NCI-H774 (cell line): ENCODE measurements at places on chromosomes 11 and 22.
A peak's percentile ranks its signal among the peaks of the same experiment; 100 is the strongest.

- DNase-seq = no peak
These were observed 80.1 kb downstream of the CDKN1C start for GRCh38 chr11:2805388-2806056.

GRCh38 chr11:72762641-72763304 lies 10.6 kb upstream of the ARAP1 start:
- DNase-seq = no peak

GRCh38 chr22:28581016-28581415 lies 98.6 kb downstream of the TTC28 start:
- no peak for DNase-seq

- no peak for DNase-seq
These were observed 18.4 kb downstream of the ZMAT5 start for GRCh38 chr22:29748248-29748893.

- no peak for DNase-seq
These were observed 14.7 kb downstream of the ABTB2 start for GRCh38 chr11:34343153-34343552.

- no peak for DNase-seq
These were observed 1.2 kb upstream of the FAR1 start for GRCh38 chr11:13667245-13667644.

DNA sequence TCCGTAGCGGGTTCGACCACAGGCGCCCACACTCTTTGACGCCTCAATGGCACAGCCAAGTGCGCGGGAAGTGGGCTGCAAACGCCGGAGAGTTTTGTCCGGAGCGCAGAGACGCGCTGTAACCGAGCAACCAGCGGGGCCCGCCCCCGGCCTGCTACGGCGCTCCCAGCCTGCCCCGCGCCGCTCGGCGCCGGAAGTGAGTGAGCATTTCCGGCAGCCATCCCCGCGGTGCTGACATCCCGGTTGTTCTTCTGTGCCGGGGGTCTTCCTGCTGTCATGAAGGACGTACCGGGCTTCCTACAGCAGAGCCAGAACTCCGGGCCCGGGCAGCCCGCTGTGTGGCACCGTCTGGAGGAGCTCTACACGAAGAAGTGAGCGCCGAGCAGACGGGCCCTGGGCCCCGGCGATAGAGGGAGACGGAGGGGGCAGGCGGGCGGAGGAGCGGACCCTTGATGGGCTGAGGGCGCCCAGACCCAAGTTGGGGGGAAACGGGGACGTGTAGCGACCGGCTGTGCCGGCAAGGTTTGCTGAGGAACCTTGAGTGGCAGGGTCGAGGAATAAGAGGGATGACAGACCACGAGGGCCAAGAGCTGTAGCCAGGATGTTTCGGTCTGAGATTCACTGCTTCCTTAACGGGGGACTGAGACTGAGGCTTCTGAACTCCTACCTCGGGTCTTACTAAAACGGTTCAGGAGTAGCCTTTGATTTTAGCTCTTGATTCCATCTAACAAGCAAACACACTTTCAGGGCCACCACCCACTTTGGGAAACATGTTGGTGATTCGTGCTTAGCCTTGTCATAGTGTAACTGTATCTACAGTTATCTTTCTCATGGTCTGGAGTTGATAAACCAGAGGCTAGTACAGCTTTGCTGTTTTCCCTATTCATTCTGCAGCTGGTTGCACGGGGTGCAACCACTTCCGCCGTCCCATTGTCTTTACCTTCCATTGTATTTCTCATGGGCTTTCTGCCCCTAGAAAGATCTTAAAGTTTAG lies at the start of gene PSMD13:
Gene PSMD13 (plus strand): TSS at position 203 of the 994 bp plus-strand sequence. CDS start 74 bp downstream, at position 277.
- DNase-seq = peak; percentile 73

- no peak for DNase-seq
These were observed 9.8 kb upstream of the SIK2 start for GRCh38 chr11:111592491-111592890.
